H1 (cell line): ENCODE measurements at places on chromosomes 1 and 21. TPM values are rescaled to one million over a fixed set of nuclear protein-coding genes. Genes with fewer than 3 reads are reported as not detected.

Gene BTBD19
- 1.1 and 1.5 TPM in 2 replicates for total RNA-seq

Gene UBQLN4
- 37.7 and 39.8 TPM in 2 replicates for total RNA-seq

Gene RGS1
- not detected in 2 replicates for total RNA-seq

Gene LRRC71
- total RNA-seq, result not detected in 2 replicates

Gene CRNN
- not detected in 2 replicates for total RNA-seq

Gene PSMD4
- total RNA-seq, result 216 and 226 TPM in 2 replicates

Gene TMCC2
- total RNA-seq, result 6.7 and 7.2 TPM in 2 replicates

DNA sequence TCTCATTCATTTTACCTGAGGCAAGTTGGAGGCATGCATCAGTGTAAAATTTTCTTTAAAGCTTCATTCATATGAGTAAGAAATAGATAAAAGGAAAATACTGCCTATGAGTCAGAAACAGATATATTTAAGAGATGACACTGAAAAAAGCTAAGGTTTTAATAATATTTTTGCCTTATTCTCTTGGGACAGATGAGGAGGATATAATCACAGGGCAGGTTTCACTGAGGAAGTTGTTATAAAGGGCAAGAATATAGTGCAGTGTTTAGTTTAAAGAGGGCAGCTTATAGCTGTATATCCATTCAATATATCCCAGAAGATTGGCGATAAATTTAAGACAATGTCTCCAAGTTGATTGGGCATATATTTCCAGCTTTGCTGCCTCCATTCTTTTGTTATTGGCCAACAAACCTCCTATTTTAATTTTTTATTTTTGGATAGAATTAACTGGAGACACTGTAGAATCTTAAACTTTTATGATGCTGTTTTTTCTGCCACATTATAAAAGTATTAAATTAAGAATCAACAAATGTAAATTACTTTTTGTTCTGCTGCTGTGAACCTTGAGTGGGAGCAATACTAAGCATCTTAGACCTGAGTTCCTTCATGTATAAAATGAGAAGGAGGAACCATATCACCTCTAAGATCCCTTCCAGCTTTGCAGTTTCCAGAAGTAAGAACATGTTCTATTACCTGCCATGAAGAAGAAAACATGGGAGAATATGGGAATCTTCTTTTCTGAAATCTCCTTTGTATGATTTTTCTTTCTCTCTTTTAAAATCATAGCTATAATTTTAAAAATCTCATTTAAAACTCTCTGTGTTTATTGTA lies 171.6 kb downstream of the S1PR1 start:
- DNase-seq, result no peak

DNA sequence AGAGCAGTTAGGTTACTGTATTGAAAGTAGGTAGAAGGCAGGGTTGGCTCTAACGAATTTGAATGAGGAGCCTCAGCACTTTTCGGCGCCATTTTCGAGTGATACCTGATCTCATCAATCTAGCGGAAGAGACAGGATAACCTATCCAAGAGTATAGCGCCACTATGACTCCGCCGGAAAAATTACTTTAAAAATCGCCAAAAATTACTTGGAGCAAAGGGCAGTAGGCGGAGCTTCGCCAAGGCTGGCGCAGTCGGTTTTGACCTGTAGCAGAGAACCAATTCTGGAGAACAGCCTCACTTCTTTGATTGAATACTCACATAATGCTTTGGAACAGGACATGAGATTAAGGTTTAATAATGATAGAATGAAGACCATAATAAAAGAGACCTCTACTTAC lies 25.6 kb downstream of the EFCAB7 start:
- no peak for DNase-seq

DNA sequence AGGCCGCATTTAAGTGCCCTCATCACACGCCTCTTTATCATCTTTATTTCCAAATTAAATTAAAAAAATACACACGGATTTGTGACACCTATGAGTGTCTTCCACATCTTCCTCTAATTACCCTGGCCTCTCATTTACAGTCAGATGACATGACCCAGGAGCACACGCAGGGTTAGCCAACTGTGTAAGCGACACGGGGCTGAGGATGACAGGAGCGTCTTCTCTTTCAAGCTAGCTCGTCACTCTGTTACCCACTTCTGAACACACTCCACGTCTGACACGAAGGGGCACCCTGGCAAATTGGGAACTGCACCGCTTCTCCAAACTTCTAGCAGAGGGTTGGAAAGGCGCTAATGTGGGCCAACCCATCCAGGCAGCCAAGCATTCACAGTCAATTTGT lies 112.1 kb downstream of the SMYD2 start:
- no peak for DNase-seq

DNA sequence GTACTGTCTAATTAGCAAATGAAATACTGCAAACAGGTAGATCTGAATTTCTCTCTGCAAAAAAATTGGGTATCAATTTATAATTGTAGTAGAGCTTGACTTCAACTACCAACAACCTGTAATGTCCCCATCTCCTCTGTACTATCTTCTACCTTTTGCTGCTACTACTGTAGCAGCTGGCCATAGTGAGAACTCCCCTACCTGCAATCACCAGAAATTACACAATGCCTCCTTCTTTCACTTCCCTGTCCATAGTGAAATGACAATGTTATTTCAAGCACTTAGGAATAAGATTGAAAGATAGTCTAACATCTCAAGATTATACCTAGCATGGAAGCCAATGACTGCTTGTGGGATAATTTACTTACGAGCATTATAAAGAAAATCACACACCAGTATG lies 100.4 kb downstream of the ACBD6 start:
- no peak for DNase-seq

DNA sequence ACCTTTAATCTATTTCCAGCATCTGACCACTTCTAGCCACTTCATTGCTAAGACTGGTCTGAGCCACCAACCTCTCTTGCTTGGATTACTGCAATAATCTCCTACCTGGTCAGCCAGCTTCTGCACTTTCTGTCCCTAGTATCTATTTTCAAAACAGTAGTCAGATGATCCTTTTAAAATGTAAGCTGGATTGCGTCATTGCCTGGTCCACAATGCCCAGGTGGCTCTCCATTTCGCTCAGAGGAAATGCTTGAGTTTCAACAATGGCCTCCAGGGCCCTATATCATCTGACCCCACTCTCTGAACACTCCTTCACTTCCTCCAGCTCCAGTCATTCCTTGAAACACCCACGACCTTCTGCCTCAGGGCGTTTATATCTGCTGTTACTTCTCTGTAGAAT lies 2.3 kb downstream of the FYB2 start:
- no peak for DNase-seq

DNA sequence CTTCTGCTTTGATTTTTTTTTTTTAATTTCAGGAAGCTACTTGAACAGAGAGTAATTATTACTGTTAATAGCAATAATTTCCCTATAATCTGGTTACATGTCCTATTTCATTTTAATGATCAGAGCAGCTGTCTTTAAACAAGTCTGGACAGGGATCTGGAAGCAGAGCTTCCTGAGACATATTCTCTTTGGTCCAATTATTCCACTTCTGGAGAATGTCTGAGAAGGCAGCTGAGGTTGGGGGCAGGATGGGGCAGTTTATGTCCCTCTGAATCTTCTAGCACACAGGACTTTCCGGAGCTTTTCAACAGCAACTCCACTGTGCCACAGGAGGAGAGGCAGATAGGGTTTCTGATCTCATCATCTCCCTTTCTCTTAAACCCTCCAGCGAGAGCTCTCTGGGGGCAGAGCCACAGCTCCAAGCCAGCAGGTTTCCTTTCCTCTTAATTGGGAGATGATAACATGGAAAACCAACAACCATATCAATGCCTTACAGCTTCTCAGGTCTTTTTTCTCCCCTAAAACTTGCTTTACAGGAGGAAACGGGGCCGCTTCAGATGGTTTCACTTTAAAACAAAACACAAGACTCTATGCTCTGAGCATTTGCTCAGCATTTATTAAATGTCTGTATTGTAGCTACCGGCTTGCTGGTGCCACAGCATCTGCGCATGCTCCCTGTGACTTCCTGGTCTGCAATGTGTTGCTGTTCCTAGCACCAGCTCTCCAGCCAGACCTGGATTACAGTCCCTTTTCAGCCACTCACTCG lies 425.7 kb upstream of the USP24 start:
- no peak for DNase-seq

DNA sequence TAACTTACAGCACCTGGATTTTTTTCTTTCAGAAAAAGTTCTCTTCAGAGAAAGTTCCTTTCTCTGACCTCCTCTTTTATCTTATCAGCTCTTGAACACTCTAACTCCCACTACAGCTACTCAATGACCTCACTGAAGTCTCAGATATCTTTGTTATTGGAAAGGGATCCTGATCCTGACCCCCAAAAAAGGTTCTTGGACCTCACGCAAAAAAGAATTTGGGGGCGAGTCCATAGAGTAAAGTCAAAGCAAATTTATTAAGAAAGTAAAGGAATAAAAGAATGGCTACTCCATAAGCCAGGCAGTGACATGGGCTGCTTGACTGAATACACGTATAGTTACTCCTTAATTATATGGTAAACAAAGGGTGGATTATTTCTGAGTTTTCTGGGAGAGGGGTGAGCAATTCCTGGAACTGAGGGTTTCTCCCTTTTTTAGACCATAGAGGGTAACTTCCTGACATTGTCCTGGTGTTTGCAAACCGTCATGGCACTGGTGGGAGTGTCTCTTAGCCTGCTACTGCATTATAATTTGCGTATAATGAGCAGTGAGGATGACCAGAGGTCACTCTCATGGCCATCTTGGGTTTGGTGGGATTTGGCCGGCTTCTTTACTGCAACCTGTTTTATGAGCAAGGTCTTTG lies 44.2 kb downstream of the WDR64 start:
- no peak for DNase-seq
